GF-D8 (cell line): ENCODE measurements at places on chromosomes 4 and X.

DNA sequence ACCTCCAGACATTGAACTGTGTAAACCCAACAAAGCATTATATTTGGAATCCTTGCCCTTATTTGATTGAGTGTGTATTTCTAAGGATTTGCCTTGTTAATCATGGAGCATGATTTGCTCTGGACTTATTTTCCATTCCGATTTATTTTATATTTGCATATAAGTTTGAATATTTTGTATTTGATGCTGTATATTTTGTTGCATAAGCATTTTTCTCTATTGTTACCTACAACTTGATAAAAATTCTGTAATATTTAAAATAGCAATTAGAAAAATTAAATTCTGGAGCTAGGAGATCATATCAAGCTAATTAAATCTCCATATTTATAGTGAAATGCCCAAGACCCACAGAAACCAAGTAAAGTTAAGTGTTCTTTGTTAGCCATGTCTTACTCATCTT, 47.2 kb downstream of the USO1 start:
- no peak for DNase-seq

DNA sequence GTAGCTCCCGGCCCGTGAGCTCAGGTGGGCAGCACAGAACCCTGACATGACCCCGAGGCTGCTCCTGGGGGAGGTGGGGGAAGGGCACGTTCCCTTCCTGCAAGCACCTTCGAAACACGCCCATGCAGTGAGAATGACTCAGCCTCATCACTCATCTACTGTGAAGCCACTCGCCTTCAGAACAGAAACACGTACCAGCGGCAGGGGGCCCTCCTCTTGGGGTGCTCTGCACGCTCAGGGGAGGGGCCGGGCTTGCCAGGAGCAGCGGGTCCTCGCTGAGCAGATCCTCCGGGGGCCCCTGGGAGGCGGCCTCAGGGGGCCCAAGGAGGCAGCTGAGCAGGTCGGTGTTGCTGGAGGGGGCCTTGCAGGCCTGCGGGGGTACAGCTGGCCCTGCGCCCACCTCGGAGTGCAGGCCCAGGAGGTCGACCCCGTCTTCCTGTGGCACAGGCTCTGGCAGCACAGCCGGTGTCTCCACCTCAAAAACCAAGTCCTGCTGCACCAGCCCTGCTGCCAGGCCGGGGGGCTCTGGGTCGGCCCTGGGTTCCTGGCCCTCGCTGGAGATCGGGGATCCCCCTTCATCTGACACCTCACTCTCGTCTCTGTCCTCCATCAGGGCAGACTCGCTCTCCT, 40.9 kb upstream of the CPLX1 start:
- no peak for DNase-seq

- no peak for DNase-seq
Measured at GRCh38 chrX:41600291-41600690, 88.5 kb upstream of the GPR34 start.

- no peak for DNase-seq
Measured at GRCh38 chr4:153342751-153343552, 1.5 kb upstream of the MND1 start.

DNA sequence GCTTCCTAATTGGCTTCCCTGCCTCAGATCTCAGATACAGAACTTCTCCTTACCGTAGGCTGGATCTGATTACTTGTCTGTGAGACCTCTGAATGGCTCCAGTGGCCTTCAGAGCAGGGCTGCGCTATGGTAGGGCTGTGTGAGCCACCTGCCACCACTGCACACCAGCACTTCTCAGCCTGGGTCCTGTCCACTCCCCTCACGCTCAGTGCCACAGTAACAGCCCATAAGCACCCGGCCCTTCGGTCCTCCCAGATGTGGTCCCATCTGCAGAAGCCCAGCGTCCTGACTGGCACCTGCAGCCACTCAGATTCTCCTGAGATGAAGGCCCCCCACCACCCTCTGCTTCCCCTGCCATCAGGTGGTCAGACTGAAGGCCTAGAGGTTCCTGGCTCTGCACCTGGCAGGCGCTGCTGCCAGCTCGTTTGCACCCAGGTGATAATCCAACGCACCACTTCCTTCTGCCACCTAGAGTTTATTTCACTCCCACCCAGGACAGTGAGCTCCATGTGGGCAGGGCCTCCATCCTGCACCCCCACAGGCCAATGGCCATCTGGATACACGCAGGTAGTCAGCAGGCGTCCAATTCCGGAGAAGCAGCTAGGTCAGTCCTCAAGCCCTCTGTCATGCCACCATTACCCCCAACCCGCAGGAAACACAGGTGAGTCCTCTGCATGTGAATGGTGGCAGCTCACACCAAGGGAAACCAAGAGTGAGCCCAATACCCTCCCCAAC, 5.4 kb downstream of the WDR1 start:
- no peak for DNase-seq

DNA sequence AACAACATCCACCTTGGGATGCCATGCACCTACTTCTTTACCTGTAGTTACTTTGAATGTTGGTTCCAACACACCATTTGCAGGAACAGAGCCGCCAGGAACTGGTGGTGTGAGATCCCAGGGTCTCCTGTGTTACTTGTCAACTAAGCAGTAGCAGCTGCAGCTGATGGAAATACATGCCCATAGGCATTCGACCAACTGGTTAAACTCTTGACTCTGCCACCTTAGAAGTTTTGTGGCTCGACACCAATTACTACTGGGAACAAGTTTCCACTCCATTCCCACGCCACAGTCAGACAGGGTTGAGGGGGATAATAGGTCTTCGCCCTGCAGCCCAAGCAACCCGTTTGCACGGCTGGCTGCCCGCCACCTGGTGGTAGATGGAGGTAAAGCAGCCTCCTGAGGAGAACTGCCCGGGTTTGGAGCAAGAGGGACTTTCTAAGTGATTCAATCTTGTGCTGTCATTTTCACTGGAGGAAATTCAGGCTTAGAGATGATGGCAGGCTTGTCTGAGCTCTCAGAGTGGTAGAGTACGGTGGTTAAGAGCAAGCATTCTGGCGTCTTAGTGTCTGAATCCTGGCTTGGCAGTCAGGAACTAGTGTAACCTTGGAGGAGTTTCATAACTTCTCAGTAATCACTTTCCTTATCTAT, 119.1 kb upstream of the TRIM2 start:
- DNase-seq = no peak

DNA sequence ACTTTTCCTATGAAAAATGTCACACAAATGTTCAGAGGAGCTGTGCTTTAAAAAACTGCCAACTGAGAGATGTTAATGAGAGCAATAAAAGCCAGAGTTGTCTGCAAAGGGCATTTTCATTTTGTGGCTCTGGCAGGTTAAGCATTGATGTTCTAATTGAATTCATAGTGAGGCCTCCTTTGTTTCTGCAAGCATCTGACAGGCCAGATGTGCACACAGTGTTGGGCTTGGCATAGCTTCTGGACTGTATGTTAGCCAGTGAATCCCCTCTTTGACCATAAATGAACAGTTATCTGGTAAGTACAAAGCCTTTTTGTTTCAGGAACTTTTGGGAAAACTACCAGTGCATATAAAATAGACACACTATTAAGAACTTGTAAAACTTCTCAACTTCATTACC, 81.9 kb downstream of the JADE3 start:
- no peak for DNase-seq

DNA sequence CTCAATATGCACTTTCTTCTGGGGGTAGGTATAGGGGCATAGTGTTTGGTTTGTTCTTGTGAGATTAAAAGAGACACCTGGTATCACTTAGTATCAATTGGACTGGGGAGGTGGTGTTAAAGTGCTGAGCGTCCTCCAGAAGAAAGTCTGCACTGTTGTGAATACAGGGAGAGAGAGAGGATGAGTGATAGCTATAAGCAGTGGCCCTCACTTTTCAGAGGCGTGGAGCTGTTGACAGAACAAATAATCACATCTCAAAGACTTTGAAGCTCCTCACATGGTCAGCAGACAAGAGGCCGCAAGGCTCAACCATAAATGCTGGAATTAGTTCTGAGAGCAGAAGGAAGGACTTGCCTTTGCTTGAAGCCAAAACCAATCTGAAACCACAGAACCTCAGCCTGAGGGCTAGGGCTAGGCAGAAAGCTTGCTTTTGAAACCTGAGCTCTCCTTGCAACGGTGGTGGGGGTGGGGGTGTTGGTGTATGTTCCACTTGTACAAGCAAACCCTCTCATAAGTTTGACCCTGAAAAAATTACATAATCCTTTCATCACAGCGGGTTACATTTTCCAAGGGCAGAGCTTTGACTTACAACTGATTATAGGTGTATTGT, 123.2 kb upstream of the SCML1 start:
- DNase-seq = no peak

DNA sequence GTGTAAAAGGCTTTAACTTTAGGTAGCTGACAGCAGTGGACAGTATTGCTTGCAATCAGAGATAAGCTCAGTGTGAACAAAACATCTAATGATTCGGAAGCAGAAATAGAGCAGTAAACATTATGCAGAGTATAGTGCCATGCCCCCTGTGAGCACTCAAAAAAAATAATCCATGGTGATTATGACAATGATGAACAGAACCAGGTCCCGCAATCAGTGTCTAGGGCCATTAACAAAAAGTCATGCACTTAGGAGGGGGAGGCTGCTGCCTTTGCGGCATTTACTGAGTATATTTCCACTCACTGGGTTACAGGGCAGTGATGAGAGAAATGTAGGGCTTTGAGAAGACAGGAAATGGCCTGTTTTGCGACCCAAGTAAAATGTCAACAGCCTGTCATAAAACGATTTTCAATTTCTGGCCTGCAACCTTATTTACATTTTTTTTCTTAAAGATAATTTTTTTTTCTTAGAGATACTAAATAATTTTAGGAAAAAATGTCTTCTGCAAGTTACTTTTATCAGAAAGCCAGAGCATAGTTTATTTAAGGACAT, 27.3 kb upstream of the NEIL3 start:
- no peak for DNase-seq

DNA sequence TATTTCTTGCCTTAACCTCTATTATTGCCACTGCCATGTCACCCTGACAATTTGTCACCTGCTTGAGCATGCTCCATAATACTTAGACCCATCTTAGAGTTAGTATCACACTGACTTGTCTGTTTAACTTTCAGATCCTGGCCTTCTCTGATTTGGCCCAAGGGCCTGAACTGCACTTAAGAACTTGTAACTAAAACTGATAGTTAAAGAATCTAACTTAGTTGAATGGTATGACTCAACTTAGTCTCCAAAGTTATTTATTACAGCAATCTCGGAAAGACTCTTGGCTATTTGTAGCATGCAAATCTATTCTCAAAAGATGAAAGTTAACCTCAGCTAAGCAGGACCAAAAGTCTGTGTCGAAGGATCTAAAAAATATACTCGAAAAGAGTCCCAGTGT, 72.3 kb downstream of the IGSF1 start:
- DNase-seq = no peak

- no peak for DNase-seq
Measured at GRCh38 chrX:37347420-37347819, 1.7 kb upstream of the PRRG1 start.

GRCh38 chr4:23818097-23818885, 71.6 kb downstream of the PPARGC1A start:
- no peak for DNase-seq

GRCh38 chr4:168845897-168846296, 164.2 kb downstream of the CBR4 start:
- DNase-seq = no peak

DNA sequence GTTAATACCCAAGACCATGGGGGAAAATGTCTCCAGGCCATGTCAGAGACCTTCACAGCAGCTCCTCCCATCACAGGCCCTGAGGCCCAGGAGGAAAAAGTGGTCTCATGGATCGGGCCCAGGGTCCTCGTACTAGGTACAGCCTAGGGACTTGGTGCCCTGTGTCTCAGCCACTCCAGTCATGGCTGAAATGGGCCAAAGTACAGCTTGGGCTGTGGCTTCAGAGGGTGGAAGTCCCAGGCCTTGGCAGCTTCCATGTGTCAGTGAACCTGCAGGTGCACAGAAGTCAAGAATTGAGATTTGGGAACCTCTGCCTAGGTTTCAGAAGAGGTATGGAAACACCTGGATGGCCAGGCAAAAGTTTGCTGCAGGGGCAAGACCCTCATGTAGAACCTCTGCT, 27.6 kb upstream of the C4orf54 start:
- DNase-seq = no peak

DNA sequence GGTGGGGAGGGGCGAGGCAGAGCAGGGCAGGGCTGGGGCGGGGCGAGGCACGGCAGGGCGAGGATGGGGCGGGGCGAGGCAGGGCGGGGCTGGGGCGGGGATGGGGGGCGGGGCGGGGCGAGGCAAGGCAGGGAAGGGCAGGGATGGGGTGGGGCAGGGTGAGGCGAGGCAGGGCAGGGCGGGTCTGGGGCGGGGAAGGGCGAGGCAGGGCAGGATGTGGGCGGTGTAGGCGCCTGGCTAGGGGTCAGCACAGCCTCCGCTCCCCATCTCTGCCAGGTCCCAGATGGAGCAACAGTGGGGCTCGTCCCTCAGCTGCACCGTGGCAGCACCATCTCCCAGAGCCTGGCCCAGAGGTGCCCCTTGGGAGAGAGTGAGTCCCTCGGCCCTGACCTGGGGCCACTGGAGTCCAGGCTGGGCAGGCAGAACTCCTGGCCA, 4.2 kb upstream of the SRPK3 start:
- DNase-seq = no peak

DNA sequence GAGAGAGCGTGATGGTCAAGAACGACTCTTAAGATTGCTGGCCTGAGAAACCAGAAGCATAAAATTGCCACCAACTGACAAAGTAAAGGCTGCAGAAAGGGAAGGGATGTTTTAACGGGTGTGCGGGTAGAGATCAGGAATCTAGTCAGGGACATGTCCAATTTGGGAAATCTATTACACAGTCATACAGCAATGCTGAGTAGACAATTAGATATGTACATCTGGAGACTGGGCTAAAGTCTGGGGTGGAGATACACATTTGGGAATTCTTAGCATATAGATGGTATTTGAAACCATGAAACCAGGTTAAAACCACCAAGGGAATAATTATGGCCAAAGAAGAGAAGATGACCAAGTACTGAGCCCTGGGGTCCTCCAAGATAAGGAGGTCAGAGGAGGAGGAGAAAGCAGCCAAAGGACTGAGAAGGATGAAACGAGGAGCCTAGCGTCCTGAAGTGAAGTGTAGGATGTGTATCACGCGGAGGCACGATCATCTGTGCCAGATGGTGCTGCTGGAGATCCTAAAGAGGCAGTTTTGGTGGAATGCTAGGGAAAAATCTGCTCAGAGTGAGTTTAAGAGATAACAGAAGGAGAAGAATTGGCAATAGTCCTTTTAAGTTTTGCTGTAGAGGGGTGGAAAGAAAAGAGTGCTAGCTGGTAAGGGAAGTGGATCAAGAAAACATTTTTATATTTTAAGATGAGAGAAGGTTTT, 36.5 kb downstream of the SEC24D start:
- DNase-seq = no peak

DNA sequence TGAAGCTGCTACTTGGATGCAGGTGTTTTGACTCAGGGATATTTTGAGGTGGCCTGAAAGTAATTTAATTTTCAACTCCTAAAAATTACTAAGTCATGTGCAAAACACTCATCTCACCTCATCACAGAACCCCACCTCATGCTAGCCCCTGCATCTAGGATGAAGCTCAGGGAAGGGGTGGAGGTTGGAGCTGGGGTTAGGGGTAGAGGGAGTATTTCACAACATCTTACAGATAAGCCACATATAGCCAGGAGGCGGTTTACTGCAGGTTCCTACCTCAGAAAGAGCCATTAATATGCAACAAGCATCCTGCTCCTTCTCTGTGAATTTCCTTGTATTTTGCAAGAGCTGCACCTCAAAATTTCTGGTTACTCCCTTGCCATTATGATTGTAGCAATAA, 70.5 kb upstream of the TSPAN5 start:
- DNase-seq = no peak
